Erythroblast (primary cell): ENCODE measurements at places on chromosomes 5 and 9.

DNA sequence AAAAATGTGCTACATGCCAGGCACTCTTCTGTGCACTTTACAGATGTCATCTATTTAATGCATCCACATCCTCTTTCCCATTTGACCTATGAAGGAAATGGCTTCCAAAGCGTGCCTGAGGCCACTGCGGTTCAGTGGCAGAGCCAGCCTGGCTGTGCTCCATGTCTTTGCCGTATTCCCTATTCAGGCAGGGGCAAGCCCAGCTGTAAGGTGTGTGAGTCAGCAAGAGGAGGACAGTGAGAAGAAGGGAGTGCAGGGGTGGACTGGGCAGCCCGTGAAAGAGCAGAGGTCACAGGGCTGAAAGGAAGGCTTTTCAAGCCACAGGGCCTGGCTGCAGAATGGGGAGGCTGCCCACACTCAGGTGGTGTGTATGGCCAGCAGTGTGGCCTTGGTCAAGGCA lies 91.7 kb downstream of the HRH2 start:
- no peak for DNase-seq

- no peak for DNase-seq
Measured at GRCh38 chr5:101435768-101436167, 532.7 kb upstream of the ST8SIA4 start.

DNA sequence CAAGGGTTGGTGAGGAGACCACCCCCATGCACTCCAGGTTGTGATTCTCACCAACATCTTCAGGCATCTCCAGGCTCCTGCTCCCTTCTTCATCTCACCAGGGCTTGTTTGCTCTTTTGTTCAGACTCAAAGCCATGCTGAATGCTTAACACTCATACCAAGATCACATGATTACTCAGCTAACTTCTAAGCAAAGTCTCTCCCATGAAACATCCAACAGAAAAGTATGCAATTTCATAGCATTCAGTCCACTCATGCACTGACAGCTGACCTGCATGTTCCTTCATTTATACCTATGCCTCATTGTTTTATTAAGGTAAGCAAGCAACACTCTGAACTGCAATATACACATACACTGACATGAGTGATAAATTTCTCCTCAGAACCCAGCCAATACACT lies 69.0 kb downstream of the SHC3 start:
- no peak for DNase-seq

DNA sequence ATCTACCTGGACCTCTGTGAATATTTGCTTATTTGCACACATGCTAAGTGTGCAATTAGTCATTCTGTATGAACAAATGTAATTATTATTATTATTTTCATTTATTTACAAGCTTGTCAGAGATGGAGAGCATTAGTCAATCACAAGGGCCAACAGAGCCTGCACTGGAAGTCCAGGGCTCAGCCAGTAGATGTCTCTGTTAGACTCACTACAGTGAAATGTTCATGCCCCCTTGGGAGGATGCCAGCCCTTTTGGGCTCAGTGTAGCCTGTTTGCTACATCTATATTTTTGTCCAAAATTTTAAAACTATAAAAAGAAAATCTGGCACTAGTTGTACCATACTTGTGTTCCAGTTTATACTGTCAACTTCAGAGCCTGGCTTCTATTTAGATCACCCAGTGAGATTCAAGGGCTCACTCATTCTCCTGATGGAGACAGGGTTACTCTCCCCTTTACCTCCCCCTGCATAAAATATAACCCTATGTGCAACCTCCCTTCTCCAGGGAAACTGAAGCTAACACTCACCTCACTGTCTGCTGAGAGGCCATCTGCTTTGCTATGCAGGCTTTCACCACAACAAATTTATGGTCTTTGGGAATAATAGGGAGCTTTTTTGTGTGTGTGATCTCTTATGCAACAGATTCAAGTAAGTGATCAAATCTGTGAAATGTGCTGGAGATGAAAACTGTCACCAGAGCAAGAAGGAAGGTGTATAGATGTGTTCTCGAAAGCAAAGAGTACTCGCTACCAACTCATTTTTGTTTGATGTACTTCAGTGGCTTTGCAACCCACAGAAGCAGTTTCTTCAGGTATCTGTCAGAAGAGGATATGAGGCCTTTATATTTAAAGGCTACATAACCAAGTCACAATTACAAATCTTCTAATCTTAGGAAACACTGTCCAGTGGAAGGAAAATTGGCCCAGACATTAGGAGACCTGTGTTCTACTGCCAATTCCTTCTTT lies 99.9 kb upstream of the TLE4 start:
- no peak for DNase-seq
